ENCODE measurements at places on chromosomes 16 and 17.

- peak; percentile 87 for DNase-seq
These were observed 527 bp downstream of the EIF5A start for GRCh38 chr17:7307686-7308624.

- DNase-seq = peak; percentile 69
These were observed 6.2 kb upstream of the CD300LG start for GRCh38 chr17:43840814-43841213.

GRCh38 chr17:1735834-1736347, 6.8 kb upstream of the SERPINF2 start:
- DNase-seq = peak; percentile 80

DNA sequence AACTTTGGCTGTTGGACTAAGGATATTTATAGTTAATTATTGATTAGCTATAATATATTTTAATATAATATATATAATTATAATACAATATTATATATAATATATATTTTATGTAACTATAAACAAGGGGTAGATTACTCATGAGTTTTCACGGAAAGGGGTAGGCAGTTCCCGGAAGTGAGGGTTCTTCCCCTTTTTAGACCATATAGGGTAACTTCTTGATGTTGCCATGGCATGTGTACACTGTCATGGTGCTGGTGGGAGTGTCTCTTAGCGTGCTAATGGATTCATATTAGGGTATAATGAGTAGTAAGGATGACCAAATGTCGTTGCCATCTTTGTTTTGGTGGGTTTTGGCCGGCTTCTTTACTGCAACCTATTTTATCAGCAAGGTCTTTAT, 315.6 kb downstream of the WWOX start:
- no peak for DNase-seq

GRCh38 chr16:4769306-4769638, 2.3 kb upstream of the ZNF500 start:
- no peak for DNase-seq

DNA sequence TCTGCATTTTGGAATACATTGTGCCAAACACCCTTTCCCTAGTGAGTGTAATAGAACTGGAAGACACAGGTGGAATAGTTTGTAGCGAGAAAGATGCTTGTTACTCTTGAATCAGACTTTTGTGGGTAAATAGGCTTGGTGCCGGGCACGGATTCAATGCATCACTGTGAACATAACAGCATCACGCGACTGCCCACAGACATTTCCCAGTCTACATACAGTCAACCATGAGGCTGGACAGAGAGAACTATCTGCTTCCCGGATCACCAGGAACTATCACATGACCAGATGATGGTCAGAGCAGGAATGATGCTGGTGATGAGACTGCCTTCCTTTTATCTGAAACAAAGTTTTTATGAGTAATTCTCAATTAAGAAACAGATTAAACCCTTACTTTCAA, 397 bp upstream of the KRTAP9-2 start:
- DNase-seq = no peak
